ENCODE measurements at places on chromosomes 11 and 22. TPM values are rescaled to one million over a fixed set of nuclear protein-coding genes. Genes with fewer than 3 reads are reported as not detected.

- no peak for DNase-seq
- peak overlapping the region; percentile 93 for H3K4me3 ChIP-seq
- H3K27me3 ChIP-seq: no peaks in the 10 kb centered on the region
Observed at GRCh38 chr11:62882788-62883501, 2.2 kb downstream of the SLC3A2 start.

Gene XNDC1N
- total RNA-seq: 0.38 TPM

DNA sequence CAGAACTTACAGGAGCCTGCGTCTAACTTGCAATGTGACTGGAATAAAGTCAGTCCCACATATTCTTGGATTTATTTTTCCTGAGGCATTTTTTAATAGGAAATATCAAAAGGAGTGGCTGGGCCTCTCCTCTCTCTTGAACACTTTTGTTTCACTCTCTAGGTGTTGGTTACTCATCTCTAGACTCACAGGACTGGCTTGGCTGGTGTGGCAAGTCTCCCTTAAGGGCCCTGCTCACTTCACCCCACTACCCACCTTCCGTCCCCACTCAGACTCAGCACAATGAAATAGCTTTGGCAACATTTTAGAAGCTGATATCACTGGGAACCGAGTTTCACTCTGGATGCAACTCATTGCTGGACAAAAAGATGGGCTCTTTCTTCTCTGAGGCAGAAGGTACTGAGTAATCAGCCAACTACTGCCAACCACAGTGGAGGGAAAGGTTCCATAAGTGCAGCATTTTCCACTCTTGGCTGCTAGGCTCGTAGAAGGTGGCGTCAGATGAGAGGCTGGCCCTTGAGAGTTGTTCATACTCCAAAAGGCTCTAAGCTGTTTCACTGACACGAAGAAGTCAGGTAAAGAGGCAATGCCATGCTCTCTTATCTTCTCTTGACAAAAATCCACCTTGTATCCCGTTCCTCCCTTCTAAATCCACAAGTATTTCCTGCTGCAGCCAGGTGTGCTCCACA lies 390.6 kb downstream of the SOX6 start:
- H3K36me3 ChIP-seq: no peaks in the 10 kb centered on the region
- peaks cover 21% of the 10 kb centered on the region for H3K4me1 ChIP-seq
- no peak for DNase-seq
- no peak overlapping the region for H3K27ac ChIP-seq
- H3K27me3 ChIP-seq: no peaks in the 10 kb centered on the region

GRCh38 chr11:104772806-104773241 lies 125.4 kb downstream of the CASP12 start:
- H3K27me3 ChIP-seq: no peaks in the 10 kb centered on the region
- peak overlapping the region; percentile 9 for H3K4me3 ChIP-seq
- DNase-seq: peak; percentile 94

DNA sequence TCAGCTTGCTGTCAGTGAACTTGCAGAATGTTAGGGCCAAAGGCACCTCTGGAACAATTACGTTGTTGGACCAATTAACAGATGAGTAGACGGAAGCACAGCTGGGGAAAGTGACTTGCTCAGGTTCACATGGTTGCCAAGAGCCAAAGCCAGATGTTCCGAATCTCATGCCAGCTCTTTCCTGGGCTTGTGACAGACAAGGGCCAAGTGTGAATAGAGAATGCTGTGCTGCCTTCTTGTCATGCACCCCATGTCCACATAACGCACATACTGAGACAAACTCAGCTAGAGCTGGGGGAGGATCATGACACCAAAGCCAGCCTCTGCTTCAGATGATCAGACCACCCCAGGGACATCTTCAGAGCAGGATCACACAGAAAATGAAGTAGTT lies 616.3 kb downstream of the INSC start:
- H3K27me3 ChIP-seq: 0 out of 2 replicates have a peak, but pooled peaks cover 5% of the 10 kb centered on the region
- no peak for DNase-seq
- H3K4me1 ChIP-seq: no peaks in the 10 kb centered on the region
- no peak overlapping the region for H3K27ac ChIP-seq

GRCh38 chr11:94459576-94459975 lies 34.1 kb downstream of the MRE11 start:
- no peak overlapping the region for H3K4me3 ChIP-seq
- peaks cover 8% of the 10 kb centered on the region for H3K36me3 ChIP-seq
- no peak for DNase-seq

- no peak for DNase-seq
- no peaks in the 10 kb centered on the region for H3K27me3 ChIP-seq
- H3K4me1 ChIP-seq: no peaks in the 10 kb centered on the region
- H3K4me3 ChIP-seq: no peak overlapping the region
- H3K27ac ChIP-seq: no peak overlapping the region
Observed at GRCh38 chr11:118640332-118641154, 33.1 kb downstream of the PHLDB1 start.

Gene OSBPL5
- total RNA-seq: 47.6 TPM

- H3K27ac ChIP-seq: no peak overlapping the region
- no peaks in the 10 kb centered on the region for H3K27me3 ChIP-seq
- H3K4me3 ChIP-seq: no peak overlapping the region
- H3K4me1 ChIP-seq: no peaks in the 10 kb centered on the region
Observed at GRCh38 chr11:87215236-87215635, 177.5 kb downstream of the TMEM135 start.

DNA sequence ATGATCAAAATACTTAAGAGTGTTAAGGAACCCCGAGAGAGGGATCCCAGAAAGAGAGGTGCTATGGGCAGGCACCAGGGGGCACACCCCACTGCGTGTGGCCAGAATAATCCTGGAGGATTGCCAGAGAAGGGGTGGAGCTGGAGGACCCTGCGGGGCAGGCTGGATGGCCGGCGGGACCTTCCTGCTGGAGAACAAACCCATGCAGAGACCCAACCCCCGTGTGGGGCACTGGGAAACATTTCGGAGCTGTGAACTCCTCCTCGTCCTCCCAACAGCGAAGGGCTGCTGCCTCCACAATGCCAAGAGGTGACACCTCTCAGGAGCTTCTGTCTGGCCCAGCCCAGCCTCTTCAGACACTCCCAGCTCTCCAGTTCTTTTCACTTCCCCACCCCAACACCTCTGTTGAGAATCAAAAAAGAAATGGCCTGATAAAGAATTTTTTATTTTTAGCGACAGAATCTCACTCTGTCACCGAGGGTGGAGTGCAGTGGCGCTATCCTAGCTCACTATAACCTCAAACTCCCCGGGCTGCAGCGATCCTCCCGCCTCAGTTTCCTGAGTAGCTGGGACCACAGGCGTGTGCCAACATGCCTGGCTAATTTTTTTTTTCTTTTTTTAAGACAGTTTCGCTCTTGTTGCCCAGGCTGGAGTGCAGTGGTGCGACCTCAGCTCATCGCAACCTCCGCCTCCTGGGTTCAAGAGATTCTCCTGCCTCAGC lies 25.6 kb downstream of the RHOD start:
- no peaks in the 10 kb centered on the region for H3K27me3 ChIP-seq
- H3K4me1 ChIP-seq: peaks cover 18% of the 10 kb centered on the region
- no peak overlapping the region for H3K4me3 ChIP-seq
- no peak overlapping the region for H3K27ac ChIP-seq

GRCh38 chr22:30718938-30719337 lies 24.3 kb downstream of the OSBP2 start:
- no peaks in the 10 kb centered on the region for H3K27me3 ChIP-seq
- no peak for DNase-seq
- H3K36me3 ChIP-seq: no peaks in the 10 kb centered on the region
- no peak overlapping the region for H3K27ac ChIP-seq
- peaks cover 23% of the 10 kb centered on the region for H3K4me1 ChIP-seq
- no peak overlapping the region for H3K4me3 ChIP-seq

DNA sequence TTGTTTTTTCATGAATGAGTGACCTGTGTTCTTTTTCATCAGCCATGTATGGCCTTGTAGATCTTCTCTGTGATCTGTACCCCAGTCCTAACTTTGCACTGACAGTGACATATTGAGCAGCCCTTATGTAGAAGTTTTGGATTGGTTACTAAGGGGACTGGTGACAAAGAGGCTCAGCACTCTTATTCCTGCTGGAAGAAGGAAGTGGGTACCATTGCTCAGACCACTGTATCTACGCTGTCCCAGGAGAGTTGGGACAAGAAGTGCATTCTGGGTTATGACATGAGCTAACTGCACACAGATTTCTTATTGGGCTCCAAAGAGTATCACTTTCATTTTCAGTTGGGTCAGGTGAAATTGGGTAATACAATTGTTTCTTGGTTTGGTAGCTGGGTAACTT lies 107.8 kb upstream of the RASSF10 start:
- H3K27me3 ChIP-seq: no peaks in the 10 kb centered on the region
- no peak overlapping the region for H3K4me3 ChIP-seq
- H3K4me1 ChIP-seq: peaks cover 47% of the 10 kb centered on the region
- peak; percentile 26 for DNase-seq
- H3K36me3 ChIP-seq: peaks cover 19% of the 10 kb centered on the region

Gene KCNJ11
- not detected for total RNA-seq

GRCh38 chr22:20036084-20036482 lies 15.2 kb downstream of the TANGO2 start:
- no peaks in the 10 kb centered on the region for H3K36me3 ChIP-seq
- no peaks in the 10 kb centered on the region for H3K4me1 ChIP-seq
- H3K27ac ChIP-seq: no peak overlapping the region
- no peaks in the 10 kb centered on the region for H3K27me3 ChIP-seq
- H3K4me3 ChIP-seq: no peak overlapping the region
- DNase-seq: no peak

DNA sequence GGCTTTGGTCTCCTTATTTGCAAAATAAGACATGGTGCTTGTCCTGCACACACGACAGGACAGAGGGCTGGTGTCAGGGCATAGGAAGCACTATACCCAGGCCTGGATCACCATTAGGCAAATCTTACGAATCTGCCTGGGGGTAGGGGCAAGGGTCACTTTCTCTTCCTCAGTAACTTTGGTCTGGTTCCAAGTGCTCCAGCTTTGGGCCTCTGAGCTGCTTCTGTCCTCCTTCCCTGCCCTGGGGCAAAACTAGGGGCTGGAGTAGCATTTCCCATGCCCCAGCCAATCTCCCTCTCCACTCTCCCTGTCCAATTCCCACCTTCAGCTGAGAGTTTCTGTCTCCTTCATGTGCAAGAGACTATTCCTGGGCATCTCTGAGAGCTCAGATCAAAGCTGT lies 123.7 kb upstream of the NECTIN1 start:
- peaks cover 49% of the 10 kb centered on the region for H3K27me3 ChIP-seq
- no peak overlapping the region for H3K27ac ChIP-seq
- DNase-seq: no peak

Gene C11orf52
- total RNA-seq: 3.5 TPM

DNA sequence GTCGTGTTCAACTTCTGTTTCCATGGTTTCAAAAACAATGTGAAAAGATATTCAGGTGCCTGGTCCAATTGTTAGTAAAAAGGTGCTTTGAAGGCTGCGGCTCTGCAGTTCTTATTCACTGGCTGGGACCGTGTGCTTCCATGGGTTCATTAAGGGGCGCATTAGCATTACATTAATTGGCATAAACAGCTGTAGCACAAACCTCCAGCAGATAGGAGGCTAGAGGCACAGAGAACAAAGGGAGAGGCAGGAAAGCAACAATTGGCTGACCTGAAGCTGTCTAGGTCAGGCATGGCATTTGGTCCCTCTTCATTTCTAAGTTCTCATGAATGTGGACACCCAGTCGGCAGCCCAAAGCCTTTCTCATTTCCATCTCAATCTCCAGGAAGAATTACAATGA lies 16.6 kb downstream of the PAK1 start:
- peaks cover 36% of the 10 kb centered on the region for H3K27me3 ChIP-seq
- no peak overlapping the region for H3K27ac ChIP-seq
- DNase-seq: no peak
- no peaks in the 10 kb centered on the region for H3K36me3 ChIP-seq
- no peak overlapping the region for H3K4me3 ChIP-seq

DNA sequence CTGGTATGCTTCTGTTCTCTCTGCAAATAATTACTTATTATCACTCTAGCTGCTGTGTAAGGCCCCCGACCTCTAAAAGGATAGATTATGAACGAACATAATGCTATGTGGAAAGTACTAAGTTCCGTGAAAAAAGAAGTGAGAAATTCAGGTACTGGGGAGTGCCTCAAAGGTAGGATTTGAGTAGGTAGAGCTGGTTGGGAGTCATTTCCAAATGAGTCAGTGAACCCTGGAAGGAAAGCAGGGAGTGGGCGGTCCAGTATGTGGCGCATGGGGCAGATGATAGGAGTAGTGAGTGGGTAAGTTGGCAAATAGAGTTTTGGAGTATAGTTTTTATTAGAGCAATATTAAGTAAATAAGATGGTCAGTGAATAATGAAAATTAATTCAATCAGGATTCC lies 2.4 kb downstream of the ZC3H12C start:
- H3K4me3 ChIP-seq: peak overlapping the region; percentile 82
- no peaks in the 10 kb centered on the region for H3K27me3 ChIP-seq
- no peak overlapping the region for H3K27ac ChIP-seq
- H3K4me1 ChIP-seq: peaks cover 17% of the 10 kb centered on the region

Gene OR52N4
- not detected for total RNA-seq

Gene IGLL1
- not detected for total RNA-seq

Gene OR8D4
- not detected for total RNA-seq

DNA sequence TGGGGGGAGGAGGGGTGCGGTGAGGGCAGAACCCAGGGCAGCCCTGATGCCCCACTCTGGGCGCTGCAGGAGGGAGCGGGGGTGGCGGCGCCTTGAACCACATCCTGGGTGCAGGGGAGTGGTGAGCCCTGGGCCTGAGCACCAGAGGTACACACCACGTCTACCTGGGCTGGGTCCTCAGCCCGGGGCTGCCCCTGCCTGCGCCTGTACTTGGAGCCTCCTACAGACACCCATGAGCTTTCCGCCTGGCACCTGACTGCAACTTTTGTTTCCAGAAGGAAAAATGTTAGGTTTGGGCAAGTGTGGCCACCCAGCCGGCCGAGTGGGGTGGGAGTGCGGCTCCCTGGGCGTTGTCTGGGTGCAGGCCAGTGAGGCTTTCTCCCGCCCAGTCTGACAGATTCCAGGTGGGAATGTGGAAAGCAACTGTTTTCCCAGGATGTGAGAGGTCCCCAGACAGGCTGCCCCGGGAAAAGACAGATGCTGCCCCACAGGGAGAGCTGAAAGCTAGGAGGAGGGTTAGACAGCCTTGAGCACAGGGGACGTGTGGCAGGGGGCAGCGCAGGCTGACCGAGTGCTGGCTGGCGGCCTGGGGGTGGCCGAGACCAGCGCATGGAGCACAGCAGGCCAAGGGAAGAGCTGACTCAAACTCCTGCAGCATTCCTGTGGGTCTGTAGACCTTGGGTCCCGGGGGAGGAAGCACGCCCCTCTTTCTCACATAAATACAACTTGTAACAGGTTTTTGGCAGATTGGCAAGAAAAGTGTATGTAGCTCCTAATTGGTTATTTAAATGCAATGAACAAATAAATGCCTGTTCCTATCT lies 44.1 kb downstream of the GNB1L start:
- peak; percentile 67 for DNase-seq
- no peak overlapping the region for H3K4me3 ChIP-seq
- H3K36me3 ChIP-seq: no peaks in the 10 kb centered on the region
- H3K27ac ChIP-seq: no peak overlapping the region
- no peaks in the 10 kb centered on the region for H3K27me3 ChIP-seq

GRCh38 chr11:72144807-72145565 lies 9.5 kb downstream of the FOLR3 start:
- peak overlapping the region; percentile 87 for H3K27ac ChIP-seq
- no peaks in the 10 kb centered on the region for H3K27me3 ChIP-seq
- peaks cover 45% of the 10 kb centered on the region for H3K4me1 ChIP-seq
- no peaks in the 10 kb centered on the region for H3K36me3 ChIP-seq
- H3K4me3 ChIP-seq: no peak overlapping the region

Gene GALNT18
- total RNA-seq: 5.6 TPM
